ENCODE measurements at places on chromosomes 7 and 10.

DNA sequence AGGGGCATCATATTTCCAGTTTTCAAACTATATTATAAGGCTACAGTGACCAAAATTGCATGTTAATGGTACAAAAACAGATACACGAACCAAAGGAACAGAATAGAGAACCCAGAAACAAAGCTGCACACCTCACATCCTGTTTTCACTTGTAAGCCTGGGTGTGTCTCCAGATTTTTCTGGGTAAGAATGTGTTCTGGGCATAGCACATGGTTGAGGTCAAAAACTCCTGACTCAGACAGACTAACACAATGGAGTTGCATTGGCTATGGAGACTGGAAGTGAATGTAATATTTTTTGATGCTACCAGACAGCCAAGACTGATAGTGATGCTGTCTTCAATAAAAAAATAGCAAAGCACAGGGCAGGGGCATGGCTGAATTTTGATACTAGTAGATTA lies 1175.2 kb downstream of the NXPH1 start:
- DNase-seq: no peak

DNA sequence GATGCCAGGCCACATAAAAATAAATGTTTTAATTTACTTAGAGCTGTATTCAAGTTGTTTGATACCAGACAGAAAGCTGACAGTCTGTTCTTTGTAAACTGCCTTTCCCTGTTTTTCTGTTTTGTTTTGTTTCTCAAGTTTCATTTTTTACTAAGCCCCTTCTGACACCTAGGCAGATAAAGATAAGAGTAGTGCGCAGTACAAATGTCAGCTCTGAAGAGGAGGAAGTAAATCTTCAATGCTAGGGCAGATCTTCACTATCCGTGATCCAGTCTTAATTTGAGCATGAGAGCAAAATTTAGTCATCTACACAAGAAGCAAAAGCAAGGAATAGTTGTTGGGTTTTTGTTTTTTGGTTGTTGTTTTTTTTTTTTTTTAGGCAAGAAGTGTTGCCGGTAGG lies 27.3 kb downstream of the MTURN start:
- no peak for DNase-seq

GRCh38 chr10:100939763-100940344 lies 27.1 kb downstream of the SLF2 start:
- DNase-seq: peak; percentile 20

DNA sequence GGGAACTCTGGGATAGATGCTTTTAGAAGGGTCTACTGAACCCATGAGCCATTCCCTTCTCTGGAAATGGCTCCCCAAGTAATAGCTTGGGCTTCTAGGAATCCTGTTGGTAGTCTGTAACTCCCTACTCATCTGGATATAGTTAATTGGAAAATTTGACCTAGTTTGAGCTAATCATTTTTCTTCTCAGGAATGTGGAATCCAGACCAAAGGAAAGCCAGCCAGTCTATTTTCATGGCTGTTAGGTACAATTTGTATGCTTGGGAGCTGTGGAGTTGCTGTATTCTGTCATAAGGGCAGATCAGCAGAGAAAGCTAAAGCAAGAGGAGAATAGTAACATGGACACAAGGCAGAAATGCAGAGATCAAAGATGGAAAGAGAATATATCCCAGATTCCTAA lies 71.6 kb upstream of the C1GALT1 start:
- peak; percentile 35 for DNase-seq

- DNase-seq: no peak
Observed at GRCh38 chr10:71724539-71724938, 5.0 kb upstream of the C10orf105 start.

- peak; percentile 64 for DNase-seq
Observed at GRCh38 chr7:24573554-24574338, 494 bp downstream of the PALS2 start.

DNA sequence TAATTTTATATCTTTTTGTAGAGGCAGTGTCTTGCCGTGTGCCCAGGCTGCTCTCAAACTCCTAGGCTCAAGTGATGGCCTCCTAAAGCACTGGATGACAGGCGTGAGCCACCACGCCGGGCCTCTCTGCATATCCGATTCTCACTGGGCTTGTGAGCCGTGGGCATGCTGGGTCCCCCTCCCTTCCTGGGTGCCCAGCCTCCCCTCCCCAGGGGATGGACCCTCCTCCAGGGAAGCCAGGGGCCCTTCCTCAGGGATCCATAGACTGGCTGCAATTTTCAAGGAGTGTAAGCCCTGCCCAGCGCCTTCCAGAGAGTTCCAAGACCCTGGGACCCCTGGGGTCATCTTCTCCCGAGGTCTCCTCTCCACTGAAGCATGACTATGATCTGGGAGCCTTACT lies 23.7 kb upstream of the ELFN1 start:
- no peak for DNase-seq

GRCh38 chr7:20578257-20578771 lies 37.2 kb upstream of the ABCB5 start:
- DNase-seq: no peak

GRCh38 chr10:129048513-129048912 lies 418.5 kb upstream of the MGMT start:
- no peak for DNase-seq
